NCI-H1930 (cell line): ENCODE measurements at places on chromosomes 1 and 21.
A peak's percentile ranks its signal among the peaks of the same experiment; 100 is the strongest.

GRCh38 chr1:107874221-107874620 lies 90.8 kb downstream of the VAV3 start:
- no peak for DNase-seq

DNA sequence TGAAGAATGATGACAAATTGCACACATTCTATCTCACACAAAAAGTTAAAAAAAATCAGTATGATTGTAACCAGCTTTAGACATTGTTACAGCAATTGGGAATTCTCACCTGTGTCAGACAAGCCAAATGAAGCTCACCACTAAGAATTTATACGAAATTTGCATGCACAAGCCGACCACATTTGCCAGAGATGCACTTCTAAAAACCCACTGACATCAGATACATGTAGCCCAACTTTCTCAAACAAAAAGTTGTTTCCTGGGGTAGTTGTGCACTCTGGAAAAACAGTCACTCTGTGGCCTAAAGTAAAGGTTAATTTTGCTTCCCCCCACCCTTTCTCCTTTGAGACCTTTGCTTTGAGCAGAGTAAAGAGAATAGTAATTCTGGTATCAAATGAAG lies 67.9 kb upstream of the IL12RB2 start:
- DNase-seq, result no peak

- no peak for DNase-seq
These were observed 6.1 kb downstream of the STX12 start for GRCh38 chr1:27779122-27779521.

GRCh38 chr1:224619209-224619608 lies 3.1 kb downstream of the CNIH3 start:
- DNase-seq, result no peak

DNA sequence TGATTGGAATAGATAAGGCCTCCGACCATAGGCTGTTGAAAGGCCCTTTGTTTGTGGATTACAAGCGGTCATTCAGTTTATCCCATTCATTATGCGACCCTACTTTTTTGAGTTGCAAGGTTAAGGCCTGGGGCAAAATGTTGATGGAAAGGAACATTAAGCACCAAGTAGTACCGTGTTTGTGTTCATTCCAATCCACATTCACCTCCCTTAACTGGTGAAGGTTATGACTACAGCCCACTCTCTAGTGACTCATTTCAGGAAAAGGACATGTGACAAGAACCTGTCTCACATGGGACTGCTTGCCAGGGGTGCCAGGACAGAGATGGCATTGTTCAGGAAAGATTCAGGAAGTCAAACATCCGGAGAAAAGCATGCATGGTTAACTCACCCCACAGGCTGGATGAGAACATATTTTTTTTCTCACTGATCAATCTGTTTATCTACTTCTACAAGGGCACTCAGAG lies 81.6 kb downstream of the CD58 start:
- no peak for DNase-seq

DNA sequence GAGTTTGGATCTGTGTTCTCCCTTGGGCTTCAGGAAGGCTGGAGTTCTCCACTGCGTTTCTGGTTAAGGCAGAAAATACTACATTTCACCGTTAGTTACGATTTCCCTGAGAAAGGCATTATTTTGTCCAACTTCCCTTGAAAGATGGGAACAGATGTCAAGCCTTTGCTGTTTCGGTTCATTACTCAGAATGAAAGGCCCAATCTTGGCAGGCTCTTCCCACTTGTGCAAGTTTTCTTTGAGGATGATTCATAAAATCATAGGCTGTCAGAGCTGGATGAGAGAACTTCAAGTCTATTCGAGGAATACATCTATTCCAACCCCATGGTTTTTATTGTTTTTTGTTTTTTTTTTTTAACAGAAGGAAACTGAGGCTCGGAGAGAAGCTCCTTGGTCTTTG lies 205.2 kb downstream of the GRIK3 start:
- no peak for DNase-seq

GRCh38 chr1:56527548-56528302 lies 51.6 kb downstream of the PLPP3 start:
- DNase-seq, result no peak

- DNase-seq, result no peak
These were observed 114.4 kb downstream of the TMEM53 start for GRCh38 chr1:44559913-44560312.

DNA sequence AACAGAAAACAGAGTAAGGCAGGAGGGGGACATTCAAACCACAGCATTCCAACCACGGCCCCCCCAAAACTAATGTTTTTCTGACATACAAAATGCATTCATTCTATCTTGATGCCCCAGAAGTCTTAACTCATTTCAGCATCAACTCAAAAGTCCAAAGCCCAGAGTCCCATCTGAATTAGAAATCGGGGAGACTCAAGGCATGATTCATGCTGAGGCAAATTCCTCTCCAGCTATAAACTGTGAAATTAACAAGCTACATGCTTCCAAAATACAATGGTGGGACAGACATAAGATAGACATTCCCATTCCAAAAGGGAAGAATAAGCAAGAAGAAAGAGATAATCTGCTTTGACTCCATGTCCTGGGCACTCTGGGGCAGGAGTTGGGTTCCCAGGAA lies 73.9 kb downstream of the KCNJ15 start:
- no peak for DNase-seq

DNA sequence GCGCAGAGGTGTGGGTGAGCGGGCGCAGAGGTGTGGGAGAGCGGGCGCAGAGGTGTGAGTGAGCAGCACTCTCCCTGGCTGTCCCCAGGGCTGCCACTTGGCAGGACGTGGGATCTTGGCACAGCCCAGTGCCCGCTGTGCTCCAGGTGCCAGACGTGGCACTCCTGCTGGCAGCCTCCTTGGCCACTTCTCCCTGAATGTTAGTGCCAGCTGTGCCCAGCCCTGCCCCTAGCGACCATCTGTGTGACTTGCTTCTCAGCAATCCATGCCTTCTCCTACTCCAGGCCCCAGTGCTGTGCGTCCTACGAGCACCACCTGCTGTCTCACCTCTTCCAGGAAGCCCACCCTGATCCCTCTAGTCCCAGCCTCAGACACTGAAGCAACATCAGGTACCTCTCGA lies 30.5 kb downstream of the KRTAP10-1 start:
- no peak for DNase-seq

- DNase-seq, result no peak
These were observed 15.1 kb upstream of the IL22RA1 start for GRCh38 chr1:24157918-24158481.

DNA sequence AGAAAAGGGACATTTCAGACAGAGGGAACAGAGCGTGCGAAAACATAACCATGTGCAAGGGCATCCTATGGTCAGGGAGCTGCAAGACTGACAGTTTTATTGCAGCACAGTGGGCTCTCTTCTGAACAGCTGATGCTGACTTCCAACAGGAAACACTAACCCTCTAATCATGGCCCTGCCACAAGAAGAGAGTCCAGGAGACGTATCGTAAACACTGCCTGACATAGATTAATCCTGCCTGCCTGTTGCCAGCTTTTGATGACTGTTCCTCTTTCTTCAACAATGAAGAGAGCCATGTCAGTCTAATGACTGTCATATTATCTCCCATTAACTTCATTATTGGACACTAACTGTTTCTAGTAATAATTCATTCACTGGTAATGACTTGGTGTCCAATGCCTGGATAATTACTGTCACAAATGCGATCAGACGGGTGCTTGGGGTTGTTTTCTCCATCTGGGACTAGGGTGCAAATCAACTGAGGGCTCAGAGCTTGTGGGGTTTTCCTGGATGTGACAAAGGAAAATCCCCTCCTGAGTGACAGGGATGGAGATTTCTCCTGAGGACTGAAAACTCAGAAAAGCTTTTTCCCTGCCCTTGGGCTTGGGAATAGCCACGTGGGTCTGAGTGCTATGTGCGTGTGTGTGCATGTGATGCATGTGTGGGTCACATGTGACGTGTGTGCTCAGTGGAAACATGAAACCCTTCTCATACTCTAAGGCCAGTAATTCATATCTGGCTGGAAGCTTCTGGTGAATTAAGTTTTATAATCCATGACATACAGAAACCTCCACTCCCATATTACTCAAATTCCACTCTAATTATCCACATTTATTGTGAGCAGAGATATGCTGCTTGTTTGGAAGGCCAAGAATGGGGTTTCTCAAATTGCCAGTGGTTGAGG lies 144.0 kb upstream of the PLXNA2 start:
- no peak for DNase-seq

- no peak for DNase-seq
These were observed 138.1 kb upstream of the IRF2BP2 start for GRCh38 chr1:234748066-234748465.

DNA sequence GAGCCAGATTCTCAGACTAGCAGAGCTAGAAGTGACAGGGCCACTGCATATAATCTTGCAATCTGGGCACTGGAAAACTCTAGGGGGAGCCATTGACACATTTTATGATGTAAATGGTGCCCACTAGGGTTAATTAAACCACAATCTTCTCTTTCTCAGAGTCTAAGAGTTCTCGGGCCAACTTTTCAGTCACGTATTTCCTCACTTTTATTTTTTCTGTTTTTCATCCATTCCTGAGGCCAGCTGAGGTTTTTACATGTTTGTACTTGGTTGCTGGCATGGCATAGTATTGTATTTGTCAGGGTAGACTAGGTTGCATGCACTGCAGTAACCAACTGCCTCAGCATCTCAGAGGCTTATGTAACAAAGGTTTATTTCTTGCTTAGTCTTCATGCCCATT lies 138.2 kb downstream of the ZNF326 start:
- peak; percentile 39 for DNase-seq

DNA sequence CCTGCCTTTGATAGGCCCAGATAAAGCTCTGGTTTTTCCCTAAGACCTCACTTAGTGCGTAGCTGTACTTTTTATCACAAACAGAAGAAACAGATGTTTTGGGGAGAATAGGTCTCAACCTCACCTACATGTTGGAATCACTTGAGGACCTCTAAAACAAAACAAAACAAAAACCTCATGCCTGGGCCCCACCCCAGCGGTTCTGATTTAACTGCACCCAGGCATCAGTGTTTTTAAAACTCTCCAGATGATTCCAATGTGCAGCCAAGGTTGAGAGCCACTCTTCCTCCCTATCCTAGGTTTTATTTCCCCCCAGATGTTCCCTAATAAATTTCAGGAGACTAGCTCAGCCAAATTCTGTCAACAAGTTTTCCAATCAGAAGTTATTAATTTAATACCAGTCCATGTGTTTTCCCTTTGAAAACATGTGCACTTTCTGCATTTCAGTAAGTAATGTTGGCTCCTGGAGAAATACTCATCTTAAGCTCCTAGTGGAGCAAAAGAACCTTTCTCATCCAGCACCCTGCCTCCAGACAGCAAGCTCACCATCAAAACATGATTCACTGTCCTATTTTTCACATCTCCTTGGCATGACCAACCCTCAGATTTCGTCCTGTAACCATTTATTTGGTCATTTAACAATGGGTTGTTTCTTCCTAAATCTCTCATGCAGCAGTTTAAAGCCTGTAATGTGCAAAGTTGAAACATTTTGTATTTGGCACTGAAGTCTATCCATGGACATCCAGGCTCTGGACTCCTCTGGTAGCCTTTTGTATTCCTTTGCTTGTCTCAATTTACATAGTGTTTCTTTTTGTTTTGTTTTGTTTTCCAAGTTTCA lies 27.5 kb downstream of the LRRC8C start:
- DNase-seq, result no peak

- DNase-seq, result no peak
These were observed 20.5 kb upstream of the MTF1 start for GRCh38 chr1:37879865-37880264.

DNA sequence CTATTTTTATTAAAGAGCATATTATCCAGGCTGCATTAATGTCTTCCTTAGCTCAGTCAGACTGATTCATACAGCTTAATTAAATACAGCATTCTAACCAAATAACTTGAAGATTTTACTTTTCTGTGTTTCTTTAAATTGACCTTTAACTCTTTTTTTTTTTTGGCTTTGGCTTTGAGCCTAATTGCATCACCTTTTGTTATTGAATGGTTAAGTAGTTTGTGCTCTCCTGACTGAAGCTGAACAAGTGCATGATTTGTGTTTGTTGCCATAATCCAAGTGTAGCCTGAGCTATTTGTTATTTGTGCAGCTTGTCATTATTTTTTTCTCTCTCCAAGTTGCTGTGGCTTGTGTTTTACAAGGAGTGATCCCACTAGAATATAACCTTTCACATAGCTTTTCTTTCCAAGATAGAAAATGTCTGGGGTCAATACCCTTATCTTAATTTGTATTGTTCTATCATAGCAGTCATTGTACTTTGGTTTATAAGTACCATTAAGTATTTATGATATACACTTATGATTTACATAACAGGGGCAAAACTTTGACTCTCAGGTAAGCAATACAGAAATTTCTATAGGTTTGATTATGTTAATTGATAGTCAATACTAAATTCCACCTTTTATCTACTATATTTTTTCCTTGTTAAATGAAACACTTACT lies 31.6 kb downstream of the CDC14A start:
- no peak for DNase-seq

- DNase-seq, result no peak
These were observed 208.0 kb upstream of the DEPDC1 start for GRCh38 chr1:68704800-68705443.

GRCh38 chr1:172460887-172461315 lies 17.0 kb upstream of the PIGC start:
- DNase-seq, result no peak

DNA sequence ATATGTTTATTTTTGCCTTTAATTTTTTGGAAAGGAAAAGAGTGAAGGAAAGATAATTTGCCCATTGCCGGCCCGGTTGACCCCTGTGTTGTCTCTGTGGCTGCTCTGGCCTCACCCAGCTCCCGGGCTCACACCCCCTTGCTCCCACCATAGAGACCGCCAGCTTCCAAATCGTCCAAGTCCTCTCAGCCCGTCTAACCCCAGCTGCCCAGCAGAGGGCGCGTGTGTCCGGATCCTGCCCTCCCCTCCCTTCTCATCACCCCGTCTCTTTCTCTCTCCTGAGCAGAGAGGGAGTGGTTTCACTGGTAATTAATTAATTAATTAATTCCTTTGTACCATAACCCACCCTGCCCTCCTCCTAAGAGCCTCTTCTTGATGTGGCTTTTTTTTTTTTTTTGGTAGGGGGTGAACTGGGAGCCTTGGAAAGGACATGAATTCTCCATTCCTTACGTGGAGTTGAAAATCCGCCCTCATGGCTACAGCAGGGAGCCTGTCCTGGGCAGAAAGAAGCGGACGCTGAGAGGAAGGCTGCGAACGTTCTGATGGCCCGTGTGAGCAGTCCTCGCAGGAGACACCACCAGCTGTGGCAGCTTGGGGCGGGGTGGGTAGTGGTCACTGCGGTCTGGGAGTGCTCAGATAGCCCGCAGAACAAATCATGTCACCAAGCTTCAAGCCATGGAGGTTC lies 45.9 kb downstream of the KIAA0040 start:
- DNase-seq, result peak; percentile 63

- DNase-seq, result no peak
These were observed 52.9 kb downstream of the KCNAB2 start for GRCh38 chr1:6098303-6099215.

- DNase-seq, result no peak
These were observed 38.9 kb upstream of the MAP10 start for GRCh38 chr1:232766241-232766890.

- DNase-seq, result no peak
These were observed 3.2 kb downstream of the SPSB1 start for GRCh38 chr1:9295884-9296283.
